Ovary (tissue), 10 donors: ENCODE measurements at places on chromosomes 1 and 21. TPM values are rescaled to one million over a fixed set of nuclear protein-coding genes. Genes with fewer than 3 reads are reported as not detected.
A peak's percentile ranks its signal among the peaks of the same experiment; 100 is the strongest.

DNA sequence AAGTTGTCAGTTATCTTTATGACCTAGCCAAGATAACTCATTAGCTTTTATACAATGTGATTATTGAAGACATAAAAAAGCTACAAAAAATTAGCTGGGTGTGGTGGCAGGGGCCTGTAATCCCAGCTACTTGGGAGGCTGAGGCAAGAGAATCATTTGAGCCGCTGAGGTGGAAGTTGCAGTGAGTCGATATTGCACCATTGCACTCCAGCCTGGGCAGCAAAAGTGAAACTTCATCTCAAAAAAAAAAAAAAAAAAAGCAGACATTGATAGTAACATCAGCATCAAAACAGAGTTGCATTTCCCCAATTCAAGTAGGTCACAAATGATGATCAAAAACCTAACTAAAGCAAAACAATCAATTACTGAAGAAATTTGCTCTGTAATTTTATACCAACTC, 191.4 kb downstream of the PTGER3 start:
- H3K27me3 ChIP-seq = no peaks in the 10 kb centered on the region
- no peaks in the 10 kb centered on the region for H3K36me3 ChIP-seq
- no peak overlapping the region for H3K4me3 ChIP-seq
- H3K27ac ChIP-seq = no peak overlapping the region
- no peak for DNase-seq

GRCh38 chr1:58155418-58156123, 391.0 kb downstream of the OMA1 start:
- H3K4me3 ChIP-seq = no peak overlapping the region
- H3K27ac ChIP-seq = no peak overlapping the region

DNA sequence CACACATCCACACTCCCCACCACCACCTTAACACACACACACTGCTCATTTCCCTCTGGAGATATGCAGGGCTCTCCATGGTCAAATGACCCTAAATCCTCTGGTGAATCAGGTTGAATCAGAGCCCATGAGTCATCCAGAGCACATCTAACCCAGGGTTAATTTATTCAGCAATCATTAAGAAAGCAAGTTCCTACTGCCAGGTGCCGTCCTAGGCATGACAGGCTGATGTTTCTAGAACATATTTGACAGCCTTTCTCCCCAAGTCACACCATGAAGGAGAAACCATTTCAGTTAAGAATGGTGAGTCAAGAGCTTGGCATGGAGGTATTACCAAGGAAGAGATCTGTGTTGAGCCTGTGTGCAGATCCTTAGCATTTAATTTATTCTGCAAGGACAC, 194.3 kb upstream of the CAMK1G start:
- H3K4me3 ChIP-seq = no peak overlapping the region
- no peaks in the 10 kb centered on the region for H3K27me3 ChIP-seq
- H3K27ac ChIP-seq = no peak overlapping the region
- H3K4me1 ChIP-seq = no peaks in the 10 kb centered on the region
- no peak for DNase-seq
- H3K36me3 ChIP-seq = no peaks in the 10 kb centered on the region

- no peak for DNase-seq
- no peak overlapping the region for H3K27ac ChIP-seq
- H3K4me3 ChIP-seq = no peak overlapping the region
These were observed 482.5 kb downstream of the RWDD3 start for GRCh38 chr1:95716550-95716949.

The CEP104 gene
- 39.0 TPM for polyA plus RNA-seq

DNA sequence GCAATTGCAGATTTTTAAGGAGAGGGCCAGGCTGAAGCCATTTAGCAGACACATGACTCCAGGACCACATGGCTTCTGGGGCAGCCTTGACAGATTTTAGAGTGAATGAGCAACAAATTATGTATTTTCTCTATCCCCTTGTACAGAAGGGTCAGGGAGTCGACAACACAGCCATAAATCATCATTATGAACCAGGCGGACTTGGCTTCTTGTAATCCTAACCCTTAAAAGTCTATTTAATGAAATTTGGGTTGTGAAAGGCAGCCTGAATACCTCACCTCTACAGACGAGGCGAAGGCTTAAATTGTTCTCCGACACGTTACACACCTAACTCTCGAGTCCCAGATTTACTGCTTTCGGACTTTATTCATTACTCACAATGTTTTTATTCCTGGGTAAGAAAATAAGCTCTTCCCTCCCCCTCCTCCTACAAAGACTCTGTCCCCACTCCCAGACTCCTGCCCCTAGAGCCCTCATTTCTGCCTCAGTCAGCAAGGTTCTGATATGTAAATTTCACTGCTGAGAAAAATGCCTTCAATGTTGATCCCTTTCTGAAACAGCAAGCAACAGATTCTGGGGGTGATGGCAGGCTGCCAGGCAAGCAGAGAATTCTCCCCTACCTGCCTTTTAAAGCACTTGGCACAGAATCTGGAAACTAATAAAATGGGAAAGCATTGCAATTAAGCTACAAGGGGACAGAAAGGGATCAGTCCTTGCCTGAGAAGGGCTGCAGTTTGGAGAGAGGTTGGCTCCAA, 51.6 kb downstream of the PLPP3 start:
- DNase-seq = peak; percentile 27
- H3K27me3 ChIP-seq = no peaks in the 10 kb centered on the region

The CASP9 gene
- polyA plus RNA-seq = 21.1 TPM

GRCh38 chr1:228405979-228406228, 731 bp downstream of the TRIM11 start:
- DNase-seq = no peak
- H3K27me3 ChIP-seq = no peaks in the 10 kb centered on the region
- H3K4me3 ChIP-seq = peak overlapping the region; percentile 77
- peaks cover 13% of the 10 kb centered on the region for H3K4me1 ChIP-seq
- H3K36me3 ChIP-seq = no peaks in the 10 kb centered on the region
